CD8-positive, alpha-beta memory T cell (primary cell): ENCODE measurements at places on chromosomes 2 and 18. TPM values are rescaled to one million over a fixed set of nuclear protein-coding genes. Genes with fewer than 3 reads are reported as not detected.
A peak's percentile ranks its signal among the peaks of the same experiment; 100 is the strongest.

Gene AP1S3
- 3.9 TPM for polyA plus RNA-seq

Gene EGR4
- polyA plus RNA-seq, result not detected

Gene B3GNT7
- polyA plus RNA-seq, result 0.14 TPM

Gene AGXT
- polyA plus RNA-seq, result not detected

Gene NEB
- 0.10 TPM for polyA plus RNA-seq

Gene LIMS2
- 3.1 TPM for polyA plus RNA-seq

Gene DSEL
- 1.1 TPM for polyA plus RNA-seq

Gene TUBA4B
- not detected for polyA plus RNA-seq

Gene AQP4
- not detected for polyA plus RNA-seq

Gene UGT1A8
- not detected for polyA plus RNA-seq

Gene IGFBP5
- polyA plus RNA-seq, result not detected

Gene ACMSD
- polyA plus RNA-seq, result not detected

Gene CCDC121
- polyA plus RNA-seq, result 0.62 TPM

Gene PUM2
- polyA plus RNA-seq, result 17.0 TPM

Gene XDH
- not detected for polyA plus RNA-seq

Gene GALNT5
- not detected for polyA plus RNA-seq

Gene RGPD8
- polyA plus RNA-seq, result 2.2 TPM

DNA sequence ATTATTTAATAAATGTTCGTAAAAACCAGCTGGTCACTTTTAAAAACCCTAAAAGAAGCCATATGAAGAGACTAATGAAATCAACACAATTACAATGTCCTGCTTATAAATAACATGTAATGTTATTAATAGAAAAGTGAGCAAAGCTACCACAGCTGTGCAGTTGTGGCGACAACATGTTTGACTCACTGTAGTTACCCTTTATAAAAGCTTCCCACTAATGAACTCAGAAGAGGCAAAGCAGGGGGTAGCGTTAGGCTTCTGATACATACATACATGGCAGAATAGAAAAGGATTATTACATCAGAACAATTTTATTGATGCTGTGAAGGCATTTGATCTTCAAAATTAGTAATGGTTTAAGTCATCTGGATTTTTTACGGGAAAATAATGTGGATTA, 219.7 kb downstream of the SLC4A10 start:
- DNase-seq, result no peak

DNA sequence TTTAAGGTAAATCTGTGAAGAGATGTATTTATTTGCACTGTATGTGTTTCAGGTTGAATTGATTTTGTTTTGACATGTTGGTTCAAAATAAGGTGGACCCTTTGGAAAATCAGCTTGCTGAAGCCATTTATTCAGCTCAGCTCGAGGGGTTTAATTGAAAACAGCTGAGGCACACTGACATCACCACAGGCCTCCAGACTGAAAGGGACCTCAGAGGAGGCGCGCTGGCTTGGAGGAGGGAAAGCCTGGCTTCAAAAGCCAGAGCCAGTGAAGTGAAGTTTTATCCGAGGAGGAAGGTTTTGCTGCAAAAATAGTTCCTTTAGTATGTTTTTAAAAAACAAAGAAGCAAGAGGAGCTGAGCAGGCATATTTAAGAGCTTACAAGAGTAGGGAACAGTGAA, 26.9 kb upstream of the DNMT3A start:
- no peak for DNase-seq

GRCh38 chr2:73984203-73984921, at the start of gene TET3:
Gene TET3 (plus strand): TSS chr2:73984910. CDS start chr2:73986404, 1,494 bp downstream.
- peak; percentile 64 for DNase-seq

GRCh38 chr2:43074052-43074451, 152.4 kb downstream of the ZFP36L2 start:
- DNase-seq, result no peak

DNA sequence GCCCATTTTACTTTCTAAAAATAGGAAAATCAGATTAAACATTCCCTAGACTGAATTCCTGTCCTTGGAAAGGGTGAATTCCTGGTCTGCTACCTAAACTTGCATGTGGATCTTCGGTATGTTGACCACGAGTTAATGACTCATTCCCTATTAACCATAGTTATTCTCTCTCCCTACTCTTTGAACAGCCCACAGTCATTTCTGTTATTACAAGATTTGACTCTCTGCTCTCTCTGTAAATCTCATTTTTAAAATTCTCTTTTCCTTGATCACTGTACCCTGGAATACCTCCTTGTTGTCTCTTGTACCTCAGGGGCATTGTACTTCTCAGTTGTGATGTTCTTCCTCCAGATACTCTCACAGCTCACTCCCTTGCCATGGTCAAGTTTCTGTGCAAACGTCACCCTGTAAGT, 92.0 kb upstream of the GULP1 start:
- DNase-seq, result no peak

GRCh38 chr2:139080244-139080643, 300.1 kb upstream of the NXPH2 start:
- no peak for DNase-seq

- peak; percentile 58 for DNase-seq
These were observed 14.5 kb downstream of the SH3RF3 start for GRCh38 chr2:109143214-109144187.

GRCh38 chr2:191666732-191667131, 11.2 kb upstream of the NABP1 start:
- no peak for DNase-seq

- no peak for DNase-seq
These were observed 12.7 kb downstream of the CYTIP start for GRCh38 chr2:157431176-157431575.

GRCh38 chr2:85566265-85566664, 5.0 kb upstream of the GGCX start:
- no peak for DNase-seq

GRCh38 chr18:60202708-60203107, 169.9 kb downstream of the MC4R start:
- DNase-seq, result no peak

- DNase-seq, result no peak
These were observed 114.4 kb downstream of the NCK2 start for GRCh38 chr2:105858868-105859693.

- DNase-seq, result no peak
These were observed 46.0 kb upstream of the RIT2 start for GRCh38 chr18:43161528-43161927.

DNA sequence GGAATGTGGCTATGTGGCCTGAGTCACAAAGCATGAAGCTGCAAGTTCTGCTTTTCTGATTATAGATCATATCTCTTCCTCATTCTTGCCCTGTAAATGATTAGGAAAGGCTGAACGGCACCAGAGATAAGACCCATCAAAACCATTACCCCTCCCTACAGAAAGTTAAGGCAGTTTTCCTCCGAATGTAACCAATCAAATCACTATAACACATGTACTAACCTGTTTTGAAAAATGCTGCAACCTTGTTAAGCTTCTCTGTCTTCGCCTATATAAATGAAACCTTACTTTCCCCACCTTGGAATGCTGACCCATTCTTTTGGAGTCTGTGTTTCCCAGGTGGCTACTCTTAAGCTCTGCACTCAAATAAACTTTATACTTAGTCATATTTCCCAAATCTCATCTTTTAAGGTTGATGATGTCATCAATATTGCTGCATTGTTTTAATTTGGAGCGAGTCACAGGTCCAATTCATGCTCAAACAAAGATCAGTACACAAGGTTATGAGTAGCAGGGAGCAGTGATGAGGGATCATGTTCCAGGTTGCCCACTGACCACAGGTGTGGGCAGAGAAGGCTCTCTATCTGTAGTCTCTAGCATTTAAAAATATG, 662.3 kb downstream of the IRS1 start:
- no peak for DNase-seq

GRCh38 chr2:169871994-169872393, 44.7 kb downstream of the UBR3 start:
- DNase-seq, result no peak

DNA sequence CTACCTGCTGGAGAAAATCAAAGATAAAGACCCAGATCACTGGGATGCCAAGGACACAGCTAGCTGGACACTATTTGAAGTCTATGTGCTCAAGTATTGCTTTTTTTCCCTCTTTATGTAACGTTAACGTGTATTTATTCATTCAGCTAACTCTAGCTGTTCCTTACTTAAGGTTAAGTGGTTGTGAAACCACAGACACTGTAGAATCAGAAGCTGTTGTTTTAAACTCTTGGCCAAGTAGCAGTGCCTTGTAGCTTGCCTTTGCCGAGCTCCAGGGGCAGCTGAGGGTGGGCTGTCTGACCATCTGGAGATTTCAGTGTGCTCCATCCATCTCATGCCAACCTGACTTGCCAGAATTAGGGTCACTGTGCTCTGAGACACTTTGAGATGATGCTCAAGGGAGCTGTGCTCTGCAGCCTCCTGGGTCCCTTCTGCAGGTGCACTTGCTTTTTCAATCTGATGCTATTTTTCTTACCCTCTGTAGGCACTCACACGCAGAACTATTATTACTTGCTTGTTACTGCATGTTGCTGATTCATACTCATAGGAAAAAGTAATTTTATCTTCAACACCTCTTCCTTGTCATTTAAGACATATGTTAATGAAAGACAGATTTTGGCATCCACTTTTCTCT, 116.2 kb downstream of the METTL8 start:
- DNase-seq, result no peak

DNA sequence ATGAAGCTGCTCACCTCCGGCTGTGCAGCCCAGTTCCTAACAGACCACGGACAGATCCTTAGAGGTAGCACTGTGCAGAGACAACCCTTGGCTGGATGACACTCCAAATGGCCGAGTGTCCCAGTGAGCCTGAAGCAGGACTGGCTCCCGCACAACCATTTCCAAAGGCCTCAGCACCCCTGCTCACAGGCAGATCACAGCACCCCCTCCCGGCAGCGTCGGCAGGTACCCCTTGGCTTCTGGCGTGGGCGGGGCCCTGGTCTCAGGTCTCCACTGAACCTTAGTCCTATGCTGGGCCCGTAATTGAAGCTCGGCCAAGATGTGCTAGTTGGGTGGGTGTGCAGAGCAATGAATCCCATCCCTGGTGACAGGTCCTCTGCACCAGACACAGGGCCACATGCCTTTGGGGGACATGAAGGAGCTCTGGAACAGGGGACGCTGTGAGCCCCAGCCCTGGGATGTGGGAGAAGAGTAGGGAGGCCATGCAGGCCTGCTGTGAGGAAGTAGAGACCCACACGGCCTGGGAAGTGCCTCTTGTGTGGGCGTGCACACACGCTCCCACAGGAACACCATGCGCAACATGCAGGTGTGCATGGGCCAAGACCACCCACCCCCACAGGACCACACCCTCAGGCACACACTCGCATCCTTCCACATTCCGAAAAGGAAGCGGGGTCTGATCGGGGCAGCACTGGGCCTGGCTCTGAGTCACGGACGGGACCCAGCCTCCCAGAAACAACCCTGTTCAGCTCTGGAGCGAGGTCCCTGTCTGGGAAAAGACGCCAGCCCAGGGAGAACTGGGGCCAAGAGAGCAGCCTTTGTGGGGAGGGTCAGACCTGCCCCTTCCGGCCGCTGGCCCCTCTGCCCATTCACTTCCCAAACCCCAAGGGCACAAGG, 2.8 kb downstream of the DUSP2 start:
- peak; percentile 64 for DNase-seq

DNA sequence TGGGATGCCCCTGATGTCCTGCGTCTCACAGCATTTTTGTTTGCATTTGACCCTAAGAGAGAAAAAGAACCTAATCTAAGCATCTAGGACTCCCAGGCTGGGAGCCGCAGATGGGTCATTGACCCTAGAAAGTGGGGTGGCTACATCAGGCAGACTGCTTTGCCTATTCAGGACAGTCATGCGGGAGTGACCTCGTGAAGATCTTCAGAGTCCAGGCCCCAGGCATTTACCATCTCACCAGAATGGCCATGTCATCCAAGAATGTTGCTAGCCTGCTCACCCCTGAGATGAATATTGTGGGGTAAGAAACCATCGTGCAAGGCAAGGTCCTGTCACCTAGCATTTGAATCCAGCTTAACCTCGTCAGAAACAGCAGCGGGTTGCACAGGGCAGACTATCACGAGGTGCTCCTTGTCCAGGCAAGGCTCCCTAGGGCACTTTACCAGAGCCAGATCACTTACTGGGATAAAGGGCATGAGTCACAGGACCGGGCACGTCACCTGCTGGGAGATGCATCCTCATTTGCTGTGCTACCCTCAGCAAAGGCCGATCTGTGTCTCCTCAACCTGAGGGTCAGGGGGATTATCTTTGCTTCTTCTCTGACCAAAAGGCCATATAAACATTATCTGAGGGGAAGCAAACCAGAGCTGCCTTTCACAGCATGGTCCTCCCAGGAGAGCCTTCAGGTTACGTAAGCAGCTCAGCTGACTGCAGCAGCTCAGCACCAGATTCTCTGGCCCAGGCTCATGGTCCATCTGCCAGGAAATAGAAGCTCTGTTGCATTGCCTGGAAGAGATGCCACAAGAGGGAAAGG, 162.3 kb downstream of the ACKR3 start:
- no peak for DNase-seq

DNA sequence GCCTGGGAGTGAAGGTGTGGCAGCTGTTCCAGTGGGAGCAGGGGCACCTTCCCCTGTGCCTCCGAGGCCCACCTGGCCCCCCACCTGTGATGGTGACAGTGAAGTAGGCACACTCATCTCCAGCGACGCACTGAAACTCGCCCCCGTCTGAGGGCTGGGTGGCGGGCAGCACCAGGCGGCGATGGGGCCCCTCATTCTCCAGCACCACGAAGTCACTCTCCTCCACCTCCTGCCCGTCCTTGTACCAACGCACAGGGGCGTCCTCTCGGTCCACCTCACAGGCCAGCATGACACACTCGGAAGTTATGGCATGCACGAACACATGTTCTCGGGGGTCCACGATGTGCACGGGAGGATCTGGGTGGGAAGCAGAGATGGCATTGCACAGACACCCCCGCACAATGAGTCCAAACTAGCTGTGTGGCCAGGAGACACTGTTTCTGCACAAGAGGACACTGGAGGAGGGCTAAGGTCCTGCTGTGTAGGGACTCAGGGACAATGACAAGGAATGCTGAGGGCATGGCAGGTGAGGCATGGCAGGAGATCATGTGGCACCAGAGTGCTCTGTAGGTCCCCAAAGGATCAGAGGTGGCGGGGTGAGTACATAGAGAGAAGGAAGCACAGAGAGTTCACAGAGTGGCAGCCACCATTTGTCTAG, 7.9 kb downstream of the OBSL1 start:
- no peak for DNase-seq

- DNase-seq, result no peak
These were observed 107.9 kb downstream of the KLHL29 start for GRCh38 chr2:23492921-23493320.

GRCh38 chr18:57095884-57096283, 51.0 kb upstream of the BOD1L2 start:
- DNase-seq, result no peak

DNA sequence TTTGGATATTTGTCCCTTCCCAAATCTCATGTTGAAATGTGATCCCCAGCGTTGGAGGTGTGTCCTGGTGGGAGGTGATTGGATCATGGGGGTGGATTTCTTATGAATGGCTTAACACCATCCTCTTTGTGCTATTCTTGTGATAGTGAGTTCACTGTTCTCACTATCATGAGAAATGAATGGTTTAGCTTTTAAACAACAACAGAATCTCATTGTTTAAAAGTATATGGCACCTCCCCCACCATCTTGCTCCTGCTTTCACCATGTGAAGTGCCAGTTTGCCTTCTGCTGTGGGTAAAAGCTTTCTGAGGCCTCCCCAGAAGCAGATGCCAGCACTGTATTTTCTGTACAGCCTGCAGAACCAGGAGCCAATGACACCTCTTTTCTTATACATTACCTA, 38.1 kb downstream of the KIAA1328 start:
- no peak for DNase-seq

- no peak for DNase-seq
These were observed 26.1 kb downstream of the KCTD18 start for GRCh38 chr2:200483729-200484198.
